Bladder microvascular endothelial cell (primary cell): ENCODE measurements at places on chromosomes 2 and 18. TPM values are rescaled to one million over a fixed set of nuclear protein-coding genes. Genes with fewer than 3 reads are reported as not detected.

DES gene
- not detected in 2 replicates for total RNA-seq

CXCR2 gene
- total RNA-seq = not detected in 2 replicates

LONRF2 gene
- total RNA-seq = under 0.01 TPM in 1 of 2 replicates, not detected in the other

LRPPRC gene
- total RNA-seq = 35.9 and 126 TPM in 2 replicates
